Cortex of kidney (tissue), 1 donor: ENCODE measurements at places on chromosomes 11 and 22.

DNA sequence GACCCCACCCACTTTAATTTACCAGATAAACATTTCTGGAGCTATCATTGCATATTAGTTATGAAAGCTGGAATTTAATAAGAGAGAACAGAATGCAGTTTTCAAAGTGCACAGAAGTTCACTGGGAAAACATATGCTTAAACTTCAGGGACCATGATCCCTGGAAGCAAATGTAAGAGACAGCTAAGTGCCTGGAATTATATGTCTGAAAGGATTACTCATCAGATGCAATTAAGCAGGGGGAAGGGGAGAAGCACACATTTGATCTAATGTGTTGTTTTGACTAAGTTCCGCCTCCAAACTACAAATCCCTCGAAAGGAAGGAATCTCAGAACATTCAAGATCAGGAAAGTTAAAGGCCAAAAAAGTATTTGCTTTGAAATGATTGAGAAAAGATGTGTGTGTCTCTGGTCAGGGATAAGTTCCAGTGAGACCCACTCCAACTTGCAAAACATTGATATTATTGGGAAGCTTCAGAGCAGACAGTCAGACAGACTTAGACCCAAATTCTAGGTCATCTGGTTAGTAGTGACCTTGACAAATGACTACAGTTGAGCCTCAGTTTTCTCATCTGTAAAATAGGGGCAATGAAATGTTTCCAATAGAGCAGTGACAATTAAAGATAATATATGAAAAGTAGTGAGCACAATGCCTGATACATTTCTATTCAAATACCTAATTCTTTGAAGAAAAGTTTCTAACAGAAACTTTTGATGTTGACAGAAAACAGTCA lies 147.6 kb downstream of the ME3 start:
- DNase-seq = no peak

DNA sequence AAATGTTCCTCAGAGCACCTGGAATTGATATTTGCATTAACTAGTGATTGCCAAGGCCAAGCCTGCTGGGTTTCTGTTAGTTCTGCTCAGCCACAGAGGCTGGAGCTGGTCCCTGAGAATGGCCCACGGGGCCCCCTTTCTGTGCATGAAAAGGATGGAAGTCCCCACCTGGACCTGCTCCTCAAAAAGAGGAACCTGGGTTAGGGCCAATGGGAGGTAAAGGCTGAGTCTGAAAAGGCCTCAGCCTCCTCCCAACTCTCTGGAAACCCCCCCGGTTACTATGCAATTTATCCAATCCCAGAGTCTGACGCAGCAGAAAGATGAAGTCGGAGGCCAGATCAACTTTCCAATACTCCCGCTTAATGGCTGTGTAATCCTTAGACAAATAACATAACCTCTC lies 6.8 kb upstream of the CREB3L1 start:
- no peak for DNase-seq

DNA sequence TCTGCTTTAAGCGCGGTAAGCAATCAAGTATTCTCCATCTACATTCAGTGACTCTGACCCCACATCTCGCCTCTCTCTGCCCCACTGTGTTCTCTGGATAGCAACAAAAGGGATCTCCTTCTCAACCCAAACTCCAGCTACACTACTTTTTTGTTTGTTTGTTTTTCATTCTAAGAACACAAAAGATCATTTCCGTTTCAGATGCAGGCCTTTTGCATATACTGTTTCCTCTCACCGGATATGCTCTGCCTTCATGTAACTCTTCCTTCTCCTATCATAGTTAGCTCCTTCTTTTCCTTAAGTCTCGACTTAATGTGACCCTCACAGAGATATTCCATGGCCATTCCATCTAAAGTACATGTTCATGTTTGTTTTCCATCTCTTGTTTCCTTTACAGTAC lies 179.8 kb upstream of the MTMR2 start:
- no peak for DNase-seq

DNA sequence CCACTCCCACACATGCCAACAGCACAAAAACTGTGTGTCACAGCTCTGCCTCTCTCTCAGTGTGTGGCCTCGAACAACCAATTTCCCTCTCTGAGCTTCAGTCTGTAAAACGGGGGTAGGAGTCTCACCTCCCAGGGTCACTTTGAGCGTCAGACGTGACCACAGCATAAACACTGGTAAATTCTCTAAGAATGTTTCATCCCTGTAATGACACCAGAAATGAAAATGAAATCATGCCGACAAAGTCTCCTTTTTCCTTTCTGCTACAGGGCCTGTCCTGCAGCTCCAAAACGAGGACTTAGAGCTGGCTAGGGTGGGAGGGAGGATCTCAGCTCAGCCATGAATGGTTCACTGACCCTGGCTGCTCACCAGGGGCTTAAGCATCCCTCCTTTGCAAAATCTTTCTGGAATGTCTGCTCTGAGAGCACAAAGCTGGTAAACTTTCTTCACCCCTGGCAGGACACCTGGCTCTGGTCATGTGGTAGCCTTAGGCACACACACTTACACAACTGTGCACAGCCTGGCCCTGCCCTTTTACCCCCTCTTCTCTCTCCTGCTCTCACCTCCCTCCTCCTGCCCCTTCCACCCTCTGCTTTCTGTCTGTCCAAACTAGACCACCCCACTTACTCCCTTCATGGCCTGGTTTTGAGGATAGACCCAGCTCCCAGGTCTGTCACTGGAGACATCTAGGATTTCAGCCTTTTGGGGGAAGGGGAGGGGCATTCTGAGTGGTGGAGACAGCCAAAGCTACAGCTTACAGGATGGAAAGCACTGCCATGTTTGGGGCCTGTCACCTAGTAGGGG lies 12.3 kb upstream of the TSKU start:
- no peak for DNase-seq

DNA sequence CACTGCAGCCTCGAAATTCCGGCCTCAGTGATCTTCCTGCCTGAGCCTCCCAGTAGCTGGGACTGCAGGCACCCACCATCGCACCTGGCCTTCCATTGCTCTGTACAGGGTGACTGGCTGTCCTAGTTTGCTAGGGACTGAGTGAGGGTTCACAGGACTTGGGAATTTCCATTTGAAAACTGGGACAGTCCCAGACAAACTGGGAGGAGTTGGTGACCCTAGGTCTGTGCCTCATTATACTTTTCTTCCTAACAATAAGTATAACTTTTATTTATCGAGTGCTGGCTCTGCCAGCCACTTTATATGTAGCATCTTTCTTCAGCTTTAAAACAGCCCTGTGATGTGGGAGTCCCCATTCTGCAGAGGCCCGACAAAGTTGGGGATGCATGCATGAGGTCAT lies 25.5 kb downstream of the TCP11L1 start:
- no peak for DNase-seq

DNA sequence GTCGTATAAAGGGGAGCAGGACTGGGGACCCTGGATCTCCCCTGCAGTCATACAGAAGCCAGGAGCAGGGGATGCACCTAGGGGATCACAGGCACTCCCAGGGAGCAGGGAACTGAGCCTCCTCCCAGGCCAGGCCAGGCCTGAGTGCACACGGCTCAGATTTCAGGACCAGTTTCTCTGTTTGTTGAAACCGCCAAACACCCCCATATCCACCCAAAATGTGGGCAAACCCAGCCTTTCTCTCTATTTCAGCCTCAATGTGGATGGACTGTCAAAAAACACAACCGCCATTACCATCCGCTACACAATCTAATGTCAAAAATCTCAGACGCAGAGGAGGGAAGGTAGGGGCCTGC lies 17.5 kb downstream of the MN1 start:
- DNase-seq = no peak

GRCh38 chr11:112498701-112499100 lies 238.0 kb upstream of the PLET1 start:
- no peak for DNase-seq

DNA sequence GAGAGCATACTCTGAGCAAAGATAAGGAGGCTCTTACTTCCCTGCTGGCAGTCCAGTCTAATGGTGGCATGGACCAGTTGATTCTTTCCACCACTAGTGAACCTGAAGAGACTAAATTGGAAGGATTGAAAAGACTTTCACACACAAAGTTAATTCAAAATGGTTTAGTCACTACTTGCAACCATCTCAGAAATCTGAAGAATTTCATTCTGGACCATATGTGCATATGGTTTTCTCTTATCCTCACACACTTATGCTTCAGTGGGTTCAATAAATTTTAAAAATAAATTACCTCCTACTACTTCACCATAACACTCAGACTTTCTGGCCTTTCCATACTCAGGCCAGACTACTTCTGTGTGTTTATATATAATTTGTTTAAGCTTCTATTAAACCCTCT lies 44.7 kb downstream of the CADM1 start:
- no peak for DNase-seq

DNA sequence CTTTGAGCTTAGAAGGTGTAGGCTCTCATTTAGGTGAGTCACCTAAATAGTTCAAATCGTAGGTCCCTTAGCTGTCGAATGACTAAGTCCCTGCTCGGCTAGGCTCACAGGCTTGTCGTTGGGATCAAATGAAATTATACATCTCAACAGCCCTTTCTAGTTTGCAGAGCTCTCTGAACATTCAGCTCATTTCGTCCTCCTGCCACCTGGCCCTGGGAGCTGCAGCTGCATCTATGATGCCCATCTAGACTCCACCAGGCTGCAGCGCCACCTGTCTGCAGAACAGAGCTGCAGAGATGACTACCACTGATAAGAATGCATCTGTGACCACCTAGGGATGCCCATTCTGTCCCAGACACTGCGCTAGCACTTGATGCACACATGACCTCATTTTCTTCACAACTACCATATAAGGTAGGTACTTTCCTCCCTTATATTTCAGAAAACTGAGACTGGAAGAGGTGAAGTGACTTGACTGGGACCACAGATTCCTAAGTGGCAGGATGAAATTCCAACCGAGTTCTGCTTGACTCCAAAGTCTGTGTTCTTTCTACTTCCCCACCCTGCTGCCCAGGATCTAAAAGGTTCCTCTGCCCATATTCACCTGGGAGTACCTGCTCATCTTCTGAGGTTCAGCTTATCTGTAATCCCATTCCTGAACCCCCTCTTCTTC lies 141.1 kb upstream of the NARS2 start:
- no peak for DNase-seq

DNA sequence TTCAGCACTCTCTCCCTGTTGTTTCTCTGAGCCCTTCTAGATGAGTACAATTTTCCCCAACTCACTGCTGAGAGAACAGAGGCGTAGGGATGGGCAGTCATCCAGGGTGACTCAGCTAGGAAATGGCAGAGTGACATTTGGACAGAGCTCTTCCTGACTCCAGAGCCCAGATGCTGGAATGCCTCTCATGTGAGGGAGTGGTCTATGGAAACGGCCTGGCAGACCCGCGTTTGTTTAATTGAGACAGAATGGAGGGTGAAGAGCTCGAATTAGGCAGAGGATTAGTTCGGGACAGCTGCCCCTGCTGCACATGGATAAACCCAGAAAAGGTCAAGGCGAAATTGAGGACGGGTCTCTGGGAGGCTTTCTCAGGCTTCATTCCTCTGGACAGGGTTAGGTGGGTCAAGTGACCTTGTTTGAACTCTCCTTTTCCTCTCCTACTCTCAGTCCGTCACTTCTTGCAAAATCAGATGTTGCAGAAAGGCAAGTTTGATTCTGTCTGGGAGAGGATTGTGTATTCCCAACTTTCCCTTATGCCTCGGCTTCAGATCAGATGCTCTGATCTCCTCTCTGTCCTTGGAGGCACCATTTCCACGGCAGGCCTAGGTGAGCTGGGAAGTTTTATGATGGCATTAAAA lies 7.6 kb upstream of the LMO2 start:
- no peak for DNase-seq

DNA sequence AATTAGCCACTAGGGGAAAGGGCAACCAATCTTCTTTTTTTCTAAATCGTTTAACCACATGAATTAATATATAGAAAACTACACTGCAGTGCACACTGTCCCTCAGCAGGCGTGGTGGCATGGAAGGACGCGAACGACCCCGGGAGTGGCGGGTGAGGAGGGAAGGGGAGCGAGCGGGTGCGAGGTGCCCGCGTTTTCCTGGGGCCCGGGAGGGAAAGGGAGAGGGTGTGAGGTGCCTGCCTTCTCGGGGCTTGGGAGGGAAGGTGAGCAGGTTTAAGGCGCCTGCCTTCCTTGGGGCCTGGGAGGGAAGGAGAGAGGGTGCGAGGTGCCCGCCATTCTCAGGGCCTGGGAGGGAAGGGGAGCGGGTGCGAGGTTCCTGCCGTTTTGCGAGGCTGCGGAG lies 765 bp downstream of the GAB4 start:
- no peak for DNase-seq

- DNase-seq = no peak
Measured at GRCh38 chr11:114736806-114737205, 58.5 kb downstream of the NXPE2 start.

DNA sequence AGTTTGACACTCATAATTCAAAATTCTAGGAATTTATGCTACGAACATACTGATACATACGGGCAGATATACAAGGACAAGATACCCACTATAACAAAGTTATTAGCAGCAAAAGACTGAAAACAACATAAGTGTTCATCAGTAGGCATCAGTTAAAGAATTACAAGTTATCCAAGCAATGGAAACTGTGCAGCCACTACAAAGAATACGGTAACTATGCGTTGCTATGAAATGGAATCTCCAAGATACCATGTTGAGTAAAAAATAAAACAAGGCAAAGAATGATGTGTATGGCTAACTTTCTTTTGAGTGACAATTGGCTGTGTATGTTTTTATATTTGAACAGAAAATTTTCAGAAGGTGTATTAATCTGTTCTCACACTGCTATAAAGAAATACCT lies 151.7 kb downstream of the ADAMTS15 start:
- DNase-seq = no peak

- no peak for DNase-seq
Measured at GRCh38 chr11:66022401-66023185, 3.7 kb downstream of the CATSPER1 start.

DNA sequence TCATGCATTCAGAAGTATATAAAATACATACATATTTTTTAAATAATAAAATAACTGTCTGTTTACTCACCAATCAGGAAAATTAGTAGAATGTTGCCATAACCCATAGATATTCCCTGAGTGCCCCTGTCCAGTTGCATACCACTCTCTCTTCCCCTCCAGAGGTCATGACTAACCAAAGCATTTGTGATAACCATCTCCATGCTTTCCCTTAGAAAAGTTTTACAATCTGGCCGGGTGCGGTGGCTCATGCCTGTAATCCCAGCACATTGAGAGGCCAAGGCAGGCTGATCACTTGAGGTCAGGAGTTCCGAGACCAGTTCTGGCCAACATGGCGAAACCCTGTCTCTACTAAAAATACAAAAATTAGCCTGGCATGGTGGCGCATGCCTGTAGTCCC lies 33.2 kb upstream of the LDHA start:
- no peak for DNase-seq

DNA sequence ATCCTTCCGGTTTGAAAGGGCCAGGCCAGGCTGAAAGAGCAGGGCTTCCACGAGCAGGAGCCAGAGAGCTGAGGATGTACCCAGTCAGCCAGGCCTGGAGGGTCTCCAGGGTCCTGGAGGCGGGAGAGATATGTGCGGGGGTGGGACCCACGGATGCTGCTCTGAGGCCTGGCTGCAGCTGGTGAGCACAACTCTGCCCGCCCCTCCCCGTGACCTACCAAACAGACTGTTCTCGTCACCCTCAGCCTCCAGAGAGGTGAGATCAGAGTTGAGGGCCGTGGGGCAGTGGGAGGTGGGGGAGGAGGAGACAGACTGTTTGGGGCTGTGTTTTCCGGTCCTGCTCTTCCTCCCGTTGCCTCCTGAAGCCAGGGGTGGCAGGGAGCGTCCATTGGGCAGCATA lies 42.2 kb downstream of the TRIOBP start:
- no peak for DNase-seq

GRCh38 chr22:32794449-32795213 lies 6.9 kb upstream of the TIMP3 start:
- DNase-seq = no peak
